ENCODE measurements at places on chromosomes 2 and 18.

DNA sequence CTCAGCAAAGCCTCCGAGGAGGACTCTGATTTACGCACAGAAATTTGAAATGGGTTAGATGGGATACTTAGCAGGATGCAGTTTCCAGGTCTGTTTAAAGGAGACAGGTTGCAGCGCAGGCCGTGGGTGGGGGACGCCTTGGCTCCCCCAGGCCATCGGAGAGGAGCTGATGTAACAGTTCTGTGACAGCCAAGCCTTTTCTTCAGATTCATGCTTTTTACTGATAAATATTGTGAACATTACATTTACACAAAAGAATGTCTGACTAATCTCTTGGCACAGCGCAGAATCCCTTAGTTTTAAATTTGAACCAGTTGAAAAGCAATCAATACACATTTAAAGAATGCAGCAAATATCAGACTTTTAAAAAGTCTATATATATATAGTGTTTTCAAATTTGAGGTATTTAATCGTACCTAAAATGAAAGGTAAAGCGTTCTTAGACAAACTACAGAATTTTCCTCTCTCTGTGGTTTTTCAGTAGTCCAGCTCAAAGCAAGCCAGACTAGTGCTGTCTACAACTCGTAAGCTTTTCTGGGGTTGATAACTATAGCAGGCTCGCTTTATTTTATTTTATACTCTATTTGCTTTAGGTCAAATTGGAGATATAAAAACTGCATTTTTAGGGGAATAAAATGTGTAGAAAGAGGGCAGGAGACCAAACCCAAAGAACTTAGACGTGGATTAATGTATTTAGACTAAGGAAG is 221.9 kb downstream of the PIEZO2 start:
- peaks cover 58% of the 10 kb centered on the region for H3K4me1 ChIP-seq
- peak overlapping the region; percentile 41 for H3K4me3 ChIP-seq
- H3K27ac ChIP-seq = peak overlapping the region; percentile 58
- H3K27me3 ChIP-seq = peaks cover 10% of the 10 kb centered on the region
- no peaks in the 10 kb centered on the region for H3K36me3 ChIP-seq

DNA sequence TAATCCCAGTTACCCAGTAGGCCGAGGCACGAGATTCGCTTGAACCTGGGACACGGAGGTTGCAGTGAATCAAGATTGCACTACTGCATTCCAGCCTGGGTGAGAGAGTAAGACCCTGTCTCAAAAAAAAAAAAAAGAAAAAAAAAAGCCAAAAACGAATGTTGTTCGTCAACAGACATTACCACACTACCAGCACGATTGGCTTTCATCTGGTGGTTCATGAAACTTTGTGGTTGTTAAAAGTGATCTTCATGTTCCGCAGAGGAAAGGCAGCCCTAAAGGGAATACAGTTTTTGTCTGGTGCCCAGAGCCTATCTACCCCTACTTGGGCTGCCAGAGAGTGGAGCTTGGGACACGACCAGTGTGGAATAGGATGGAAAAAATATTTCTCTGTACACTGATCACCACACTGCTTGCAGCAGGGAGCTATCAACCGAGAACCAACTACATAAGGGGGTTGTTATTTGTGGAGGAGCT is 13.6 kb upstream of the CXCR4 start:
- H3K4me3 ChIP-seq = no peak overlapping the region
- no peaks in the 10 kb centered on the region for H3K36me3 ChIP-seq
- peaks cover 11% of the 10 kb centered on the region for H3K27me3 ChIP-seq
- H3K27ac ChIP-seq = no peak overlapping the region
- DNase-seq = no peak

DNA sequence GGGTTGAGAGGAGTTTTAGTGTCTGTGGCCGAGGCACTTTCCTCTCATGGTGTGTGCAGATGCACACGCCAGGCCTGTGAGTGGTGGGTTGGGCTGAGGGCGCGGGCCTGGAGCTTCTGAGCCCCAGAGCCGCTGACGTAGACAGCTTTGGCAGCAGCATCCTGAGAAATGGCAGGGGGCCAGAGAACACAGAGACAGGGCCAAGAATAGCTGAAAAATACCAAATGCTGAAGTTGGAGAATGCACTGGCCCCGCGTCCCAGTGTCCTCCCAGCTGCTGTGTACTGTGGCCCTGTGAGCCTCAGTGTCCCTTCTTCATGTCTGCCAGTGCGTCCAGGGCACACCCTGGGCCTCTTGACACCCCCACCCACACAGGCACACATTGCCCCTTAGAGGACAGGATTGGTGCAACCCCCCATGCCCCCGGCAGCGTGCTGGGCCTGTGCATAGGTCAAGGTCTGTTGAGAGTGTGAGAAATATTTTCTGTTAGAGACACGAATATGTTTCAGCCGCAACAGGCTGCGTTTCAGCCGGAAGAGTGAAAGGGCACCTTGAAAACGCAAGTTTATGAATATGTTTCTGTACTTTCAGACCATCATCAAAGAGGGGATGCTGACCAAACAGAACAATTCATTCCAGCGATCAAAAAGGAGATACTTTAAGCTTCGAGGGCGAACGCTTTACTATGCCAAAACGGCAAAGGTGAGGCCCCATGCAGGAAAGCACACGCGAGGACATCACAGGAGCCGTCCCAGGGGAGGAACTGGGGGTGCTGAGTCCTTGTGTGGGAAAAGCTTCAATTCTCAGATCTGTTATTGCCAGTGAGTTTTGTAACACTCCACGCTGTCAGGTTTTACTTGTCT is 33.6 kb downstream of the DGKD start:
- peaks cover 41% of the 10 kb centered on the region for H3K4me1 ChIP-seq
- no peak overlapping the region for H3K27ac ChIP-seq
- no peak for DNase-seq
- no peak overlapping the region for H3K4me3 ChIP-seq
- H3K27me3 ChIP-seq = no peaks in the 10 kb centered on the region
- peaks cover 40% of the 10 kb centered on the region for H3K36me3 ChIP-seq

DNA sequence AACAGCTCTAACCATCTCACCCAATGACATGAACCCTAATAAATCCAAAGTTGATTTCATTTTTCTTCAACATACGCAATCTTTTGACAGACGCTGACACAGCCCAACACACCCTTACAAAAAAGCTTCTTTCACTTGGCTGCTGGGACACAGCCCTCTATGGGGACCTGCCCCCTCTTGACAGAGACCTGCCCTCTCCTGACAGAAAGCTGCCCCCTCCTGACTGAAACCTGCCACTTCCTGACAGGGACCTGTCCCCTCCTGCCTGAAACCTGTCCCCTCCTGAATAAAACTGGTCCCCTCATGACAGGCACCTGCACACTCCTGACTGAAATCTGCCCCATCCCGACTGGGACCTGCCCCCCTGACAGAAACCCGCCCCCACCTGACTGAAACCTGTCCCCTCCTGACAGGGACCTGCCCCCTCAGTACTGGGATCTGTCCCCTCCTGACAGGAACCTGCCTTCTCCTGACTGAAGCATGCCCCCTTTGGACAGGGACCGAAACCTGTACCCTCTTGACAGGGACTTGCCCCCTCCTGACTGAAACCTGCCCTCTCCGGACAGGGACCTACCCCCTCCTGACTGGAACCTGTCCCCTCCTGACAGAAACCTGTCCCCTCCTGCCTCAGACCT is 87.9 kb downstream of the PXDN start:
- DNase-seq = no peak
- no peak overlapping the region for H3K4me3 ChIP-seq
- no peak overlapping the region for H3K27ac ChIP-seq
- H3K36me3 ChIP-seq = peaks cover 41% of the 10 kb centered on the region

Measured in nephron progenitor cell (in vitro differentiated cells).